ENCODE measurements at places on chromosomes 3 and 15.

- DNase-seq: no peak
Observed at GRCh38 chr3:35670408-35670965, 31.2 kb downstream of the ARPP21 start.

DNA sequence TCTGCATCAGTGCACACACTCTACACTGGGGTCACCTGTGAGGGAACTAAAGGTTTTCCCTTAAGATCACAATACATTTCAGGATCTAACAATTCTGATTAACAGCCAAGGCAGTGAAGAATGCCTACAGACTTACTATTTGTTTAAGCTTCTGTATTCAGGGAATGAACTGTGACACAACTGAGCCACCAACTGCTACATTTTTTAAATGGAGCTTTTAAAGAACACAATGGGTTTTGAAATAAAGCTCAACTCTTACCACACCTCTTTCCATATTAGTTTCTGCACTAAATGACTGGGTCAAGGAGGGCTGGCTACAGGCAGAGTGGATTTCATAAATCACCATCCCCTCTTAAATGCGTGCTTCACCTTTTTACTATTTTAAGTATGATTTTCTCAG is 100.2 kb downstream of the TMCC1 start:
- no peak for DNase-seq

GRCh38 chr3:169384573-169384972 is 278.9 kb downstream of the MECOM start:
- DNase-seq: no peak

- DNase-seq: no peak
Observed at GRCh38 chr15:45343258-45343860, 35.0 kb downstream of the GATM start.

DNA sequence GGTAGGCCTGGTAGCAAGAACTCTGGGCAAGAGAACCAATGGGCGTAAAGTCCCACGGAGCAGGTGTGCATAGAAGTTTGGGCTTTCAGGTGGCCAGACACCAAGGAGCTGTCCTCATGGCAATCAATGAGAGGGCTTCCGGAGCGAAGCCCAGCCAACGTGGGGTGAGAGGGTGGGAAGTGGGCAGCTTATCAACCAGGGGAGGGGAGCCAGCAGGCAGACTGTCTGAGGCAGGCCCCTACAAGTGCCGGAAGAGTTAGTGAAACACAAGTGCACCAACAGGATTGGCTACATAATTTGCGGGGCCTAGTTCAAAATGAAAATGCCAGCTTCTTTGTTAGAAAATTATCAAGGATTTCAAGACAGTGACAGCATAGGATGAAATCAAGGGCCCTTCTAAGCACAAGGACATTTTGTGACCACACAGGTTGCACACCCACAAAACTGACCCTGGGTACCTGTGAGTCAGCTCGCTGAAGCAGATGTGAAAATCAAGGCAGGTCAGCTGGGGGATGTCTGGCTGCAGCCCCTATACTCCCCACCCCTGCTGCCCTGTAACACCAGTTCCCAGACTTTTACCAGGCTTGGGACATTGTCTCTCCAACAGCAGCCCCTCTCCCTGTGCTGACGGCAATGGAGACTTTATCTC is 102.1 kb upstream of the ETV5 start:
- no peak for DNase-seq

Measured in NCI-H2171 (cell line).